ENCODE measurements at places on chromosomes 1 and 21.

- DNase-seq: no peak
Measured at GRCh38 chr21:36976882-36977651, 10.6 kb upstream of the HLCS start.

- DNase-seq: no peak
Measured at GRCh38 chr1:167722152-167722869, 529 bp downstream of the MPZL1 start.

- no peak for DNase-seq
Measured at GRCh38 chr1:213201380-213202155, 150.5 kb downstream of the RPS6KC1 start.

GRCh38 chr1:61708953-61709907 is 15.7 kb downstream of the TM2D1 start:
- DNase-seq: no peak

- no peak for DNase-seq
Measured at GRCh38 chr1:177984136-177984525, 14.3 kb upstream of the SEC16B start.

- no peak for DNase-seq
Measured at GRCh38 chr1:218366322-218367052, 21.4 kb downstream of the TGFB2 start.

DNA sequence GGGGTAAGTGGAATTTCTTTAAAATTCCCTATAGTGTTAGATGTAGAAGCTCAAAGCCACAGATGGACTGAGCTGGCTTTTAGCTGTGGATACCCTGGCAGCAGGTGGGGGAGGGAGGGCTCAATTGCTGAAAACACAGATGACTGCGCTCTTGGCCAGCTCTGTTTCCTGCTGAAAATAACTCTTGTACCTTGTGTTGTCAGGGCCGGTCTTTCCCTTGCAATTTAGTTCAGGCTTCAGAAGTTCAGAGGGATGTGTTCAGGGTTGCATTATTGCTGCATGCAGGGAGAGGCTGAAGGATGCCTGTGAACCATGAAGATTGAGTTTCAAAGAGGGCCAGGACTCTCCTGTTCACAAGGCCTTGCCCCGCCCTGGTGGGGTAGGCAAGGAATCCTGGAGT is 58.1 kb upstream of the GCLM start:
- DNase-seq: no peak

DNA sequence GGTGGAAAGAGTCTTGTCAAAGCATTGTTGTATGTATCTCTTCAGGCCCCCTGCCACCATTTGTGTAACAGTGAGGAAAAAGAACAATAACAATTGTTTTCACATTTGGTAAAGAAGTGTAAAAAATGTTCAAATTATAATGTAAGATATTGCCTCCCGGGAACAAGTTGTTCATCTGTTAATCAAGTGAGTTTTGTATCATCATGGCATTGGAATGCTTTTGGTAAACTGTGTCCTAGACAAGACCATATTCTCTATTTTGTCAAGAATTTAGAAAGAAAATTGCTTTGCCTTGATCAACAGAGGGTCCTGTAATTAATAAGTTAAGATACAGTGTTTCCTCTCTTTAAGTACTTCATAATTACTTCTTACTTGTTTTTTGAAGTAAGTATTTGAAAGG is 692.0 kb upstream of the NR5A2 start:
- no peak for DNase-seq

DNA sequence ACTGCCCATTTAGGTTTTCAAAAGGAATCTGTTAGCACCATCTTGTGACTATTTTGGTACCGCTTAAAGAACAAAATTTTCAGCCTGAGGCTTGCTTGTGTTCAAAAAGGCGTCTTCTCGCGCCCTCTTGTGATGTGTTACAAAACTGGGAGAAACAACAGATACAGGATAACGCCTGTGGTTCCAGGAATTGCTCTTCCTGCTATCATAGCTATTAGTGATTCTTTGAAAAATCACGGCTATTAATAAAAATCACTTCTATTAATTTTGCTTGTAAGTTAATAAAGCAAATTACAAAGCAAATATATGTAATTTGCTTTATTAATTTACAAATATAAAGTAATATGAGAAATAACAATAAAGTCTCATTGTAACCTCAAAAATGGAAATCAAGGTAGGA is 82.2 kb upstream of the ABCD3 start:
- DNase-seq: no peak

DNA sequence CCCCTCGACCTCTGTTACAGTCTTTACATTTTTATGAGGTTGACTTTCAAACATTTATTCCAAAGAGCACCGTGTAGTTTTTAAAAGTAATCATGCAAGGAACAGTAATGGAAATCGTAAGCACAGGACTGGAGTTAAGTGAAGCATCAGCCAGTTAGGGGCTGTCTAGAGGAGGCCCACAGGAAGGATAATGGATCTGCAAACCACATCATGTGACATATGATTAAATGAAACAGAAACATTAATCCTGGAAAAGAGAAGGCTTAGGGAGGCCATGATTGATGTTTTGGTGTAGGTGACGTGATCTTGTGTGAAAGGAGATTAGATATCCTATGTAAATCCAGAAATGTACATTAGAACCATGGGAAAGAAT is 25.0 kb downstream of the RGS7 start:
- no peak for DNase-seq

- DNase-seq: no peak
Measured at GRCh38 chr1:203346060-203346768, 4.7 kb downstream of the FMOD start.

DNA sequence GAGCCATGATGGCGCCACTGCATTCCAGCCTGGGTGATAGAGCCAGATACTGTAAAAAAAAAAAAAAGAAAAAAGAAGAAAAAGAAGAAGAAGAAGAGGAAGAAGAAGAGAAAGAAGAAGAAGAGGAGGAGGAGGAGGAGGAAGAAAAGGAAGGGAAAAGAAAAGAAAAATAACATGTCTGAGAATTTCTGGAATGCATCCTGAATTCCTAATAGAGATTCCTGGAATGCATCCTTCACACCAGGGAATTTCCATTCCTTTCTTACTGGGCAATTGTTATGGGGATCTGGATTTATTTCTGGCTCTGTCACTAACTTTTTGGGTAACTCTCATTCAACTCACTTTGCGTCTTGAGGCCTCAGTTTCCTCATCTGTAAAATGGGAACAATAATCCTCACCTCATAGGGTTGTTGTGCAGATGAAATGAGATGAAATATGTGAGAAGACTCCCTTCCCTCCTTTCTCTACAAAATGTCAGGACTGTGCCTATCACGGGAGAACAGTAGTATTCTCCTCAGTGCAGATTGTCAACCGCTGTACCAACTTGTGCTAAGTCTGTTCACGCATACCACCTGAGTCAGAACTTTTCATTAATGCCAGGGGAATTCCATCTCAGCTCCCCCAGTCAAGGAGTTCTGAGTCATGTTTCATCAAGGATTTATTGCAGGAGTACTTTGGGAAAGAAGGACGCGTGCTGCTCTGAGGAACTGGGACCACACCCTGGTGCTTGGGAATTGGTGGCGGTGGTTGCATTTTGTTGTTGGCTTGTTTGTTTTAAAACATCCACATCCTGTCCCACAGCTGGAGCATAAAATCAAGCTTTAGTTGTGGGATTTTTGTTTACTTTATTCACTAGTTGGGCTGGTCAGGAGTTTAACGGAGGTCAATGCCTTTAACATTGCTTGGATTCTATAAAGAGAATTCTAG is 42.4 kb upstream of the ROR1 start:
- DNase-seq: no peak

DNA sequence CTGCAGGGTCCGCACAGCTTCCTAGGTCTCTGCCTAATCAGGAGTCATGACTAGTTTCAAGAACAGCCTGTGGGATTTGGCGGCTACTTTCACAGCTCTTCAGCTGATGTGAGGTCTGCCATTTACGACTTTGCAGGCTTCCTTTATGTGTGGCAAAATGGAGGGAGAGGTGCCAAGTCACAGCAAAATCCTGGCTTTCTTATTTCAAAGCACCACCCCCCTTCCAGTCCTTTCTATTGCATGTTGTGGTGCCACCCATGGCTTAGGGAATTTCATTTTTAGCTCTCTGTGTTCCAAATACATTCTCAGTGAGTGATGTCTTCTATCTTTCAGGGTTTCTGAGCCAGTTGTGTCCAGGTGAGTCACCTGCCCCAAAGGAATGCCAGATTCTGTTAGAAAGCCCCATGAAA is 75.1 kb upstream of the WLS start:
- DNase-seq: no peak

- no peak for DNase-seq
Measured at GRCh38 chr1:42518908-42519307, 55.8 kb downstream of the CCDC30 start.

GRCh38 chr1:117284399-117285215 is 73.9 kb upstream of the VTCN1 start:
- DNase-seq: no peak

GRCh38 chr1:245332513-245332912 is 177.7 kb downstream of the KIF26B start:
- peak; percentile 33 for DNase-seq

DNA sequence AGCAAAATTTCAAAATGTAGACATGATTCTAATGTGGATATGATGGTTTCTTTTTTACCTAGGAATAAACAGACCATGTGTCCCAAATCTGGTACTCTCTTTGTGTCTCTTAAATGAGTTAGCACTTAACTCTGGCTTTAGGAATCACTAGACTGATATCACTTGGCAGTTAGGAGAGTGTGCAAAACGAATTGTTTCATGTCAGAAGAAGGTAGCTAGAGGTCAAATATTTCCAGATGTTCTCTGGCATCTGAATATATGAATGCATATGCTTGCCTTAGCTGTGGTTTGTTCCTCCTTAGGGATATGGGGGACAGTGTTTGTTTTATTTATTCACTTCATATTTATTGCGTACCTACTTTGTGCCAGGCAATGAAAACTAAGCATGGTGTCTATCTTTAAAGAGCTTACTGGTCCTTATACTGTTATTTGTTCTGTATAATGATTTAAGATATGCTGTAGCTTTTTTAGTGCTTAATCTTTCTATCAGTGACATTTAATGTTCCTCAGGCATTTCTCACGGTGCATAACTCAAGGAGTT is 65.2 kb downstream of the LRRC8C start:
- DNase-seq: no peak

GRCh38 chr1:112614460-112615065 is 4.4 kb downstream of the ST7L start:
- DNase-seq: no peak

- no peak for DNase-seq
Measured at GRCh38 chr1:149927056-149927562, 494 bp downstream of the SF3B4 start.

DNA sequence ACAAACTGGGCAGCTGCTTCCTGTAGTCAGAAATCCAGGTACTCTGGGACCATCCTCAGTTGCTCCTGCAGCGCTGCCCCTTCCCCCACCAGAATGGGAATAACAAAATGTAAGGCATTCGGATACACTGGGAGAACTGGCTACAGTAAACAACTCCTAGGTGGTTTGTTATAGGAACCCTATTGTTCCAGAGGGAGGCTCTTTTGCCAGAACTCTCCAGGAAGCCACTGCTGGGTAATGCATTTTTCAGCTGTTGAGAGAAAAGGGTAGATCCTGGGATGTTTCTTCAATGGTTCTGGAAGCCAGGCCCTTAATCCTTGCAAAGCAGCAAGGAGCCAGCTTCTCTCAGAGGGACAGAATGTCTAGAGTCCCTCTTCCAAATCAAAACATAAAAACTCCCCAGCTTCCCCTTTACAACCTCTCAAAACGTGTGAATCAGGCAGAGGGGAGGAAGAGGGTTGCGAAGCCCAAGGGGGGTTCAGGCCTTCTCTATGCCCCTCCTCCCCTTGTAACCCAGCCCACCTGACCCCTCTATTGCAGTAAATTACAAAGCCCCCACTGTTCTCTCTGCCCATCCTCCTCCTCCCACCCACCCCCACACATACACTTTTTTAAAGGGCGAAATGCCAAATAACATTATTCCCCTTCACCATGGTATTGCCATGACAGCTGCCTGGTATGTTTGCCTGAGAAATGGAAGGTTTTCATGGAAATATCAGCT is 29.1 kb downstream of the PLPP3 start:
- no peak for DNase-seq

GRCh38 chr21:39317134-39318090 is 4.0 kb upstream of the BRWD1 start:
- no peak for DNase-seq

GRCh38 chr1:246506367-246506673 is 759 bp downstream of the SMYD3 start:
- no peak for DNase-seq

DNA sequence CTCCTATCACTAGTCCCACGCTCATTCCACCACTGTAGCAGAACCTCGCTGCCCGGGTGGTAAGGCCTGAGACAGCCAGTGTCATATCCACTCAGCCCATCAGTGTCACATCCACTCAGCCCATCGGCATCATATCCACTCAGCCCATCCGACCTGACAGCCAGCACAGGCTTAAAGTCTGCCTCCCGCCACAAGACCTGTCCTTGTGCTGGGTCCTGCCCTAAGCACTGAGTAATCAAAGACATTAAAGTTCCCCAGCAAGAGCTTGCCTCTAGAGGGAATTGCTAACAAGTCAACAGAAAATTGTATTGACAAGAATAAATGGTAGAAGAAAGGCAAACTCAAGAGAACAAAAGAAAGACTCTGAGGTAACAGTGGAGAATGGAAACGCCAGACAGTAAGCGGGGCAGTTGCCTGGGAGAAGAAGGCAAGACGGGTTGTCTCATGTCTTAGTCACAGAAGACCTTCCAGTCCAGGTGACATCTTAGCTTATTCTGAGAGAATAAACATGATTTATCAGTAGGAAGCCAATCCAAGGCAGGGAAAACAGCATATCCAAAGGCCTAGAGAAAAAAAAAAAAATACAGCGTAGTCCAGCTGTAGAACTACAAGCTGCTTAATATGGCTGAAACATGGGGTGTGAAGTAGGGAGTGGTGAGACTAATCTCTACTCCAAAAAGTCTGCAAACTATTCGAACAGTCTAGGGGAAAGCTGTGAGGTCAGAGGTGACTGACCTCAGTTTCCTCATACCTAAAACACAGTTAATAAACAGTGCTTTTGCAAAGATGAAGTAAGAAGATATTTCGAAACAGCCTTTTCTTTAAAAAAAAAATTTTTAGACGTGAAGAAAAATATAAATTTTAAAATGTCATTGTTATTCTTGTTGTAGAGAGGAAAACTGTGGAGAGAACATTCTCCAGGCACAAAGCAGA is 1.1 kb downstream of the ITLN1 start:
- DNase-seq: no peak

GRCh38 chr1:10682449-10683309 is 113.8 kb downstream of the CASZ1 start:
- DNase-seq: no peak

DNA sequence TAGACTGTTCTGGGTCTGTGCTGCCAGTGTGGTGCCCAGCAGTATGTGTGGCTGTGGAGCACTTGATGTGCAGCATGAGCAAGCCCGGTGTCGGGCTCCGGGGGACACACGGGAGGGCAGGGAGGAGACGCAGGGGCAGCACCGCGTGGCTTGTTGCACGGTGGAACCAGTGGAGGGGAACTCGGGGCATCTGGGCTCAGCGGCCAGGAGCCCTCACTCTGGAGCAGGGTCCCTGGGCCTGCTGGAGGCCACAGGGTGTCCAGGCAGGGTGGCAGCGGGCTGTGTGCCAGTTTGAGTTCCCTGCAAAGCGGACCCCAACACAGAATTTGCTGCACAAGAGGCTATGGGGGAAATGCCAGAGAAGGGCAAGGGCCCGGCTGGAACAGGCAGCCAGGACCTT is 30.6 kb downstream of the PCNT start:
- DNase-seq: no peak

All from activated T-cell treated with anti-CD3 and anti-CD28 coated beads for 24 hours (primary cell).